Activated CD8-positive, alpha-beta memory T cell treated with anti-CD3 and anti-CD28 coated beads for 48 hours (primary cell): ENCODE measurements at places on chromosomes 5 and 9.

DNA sequence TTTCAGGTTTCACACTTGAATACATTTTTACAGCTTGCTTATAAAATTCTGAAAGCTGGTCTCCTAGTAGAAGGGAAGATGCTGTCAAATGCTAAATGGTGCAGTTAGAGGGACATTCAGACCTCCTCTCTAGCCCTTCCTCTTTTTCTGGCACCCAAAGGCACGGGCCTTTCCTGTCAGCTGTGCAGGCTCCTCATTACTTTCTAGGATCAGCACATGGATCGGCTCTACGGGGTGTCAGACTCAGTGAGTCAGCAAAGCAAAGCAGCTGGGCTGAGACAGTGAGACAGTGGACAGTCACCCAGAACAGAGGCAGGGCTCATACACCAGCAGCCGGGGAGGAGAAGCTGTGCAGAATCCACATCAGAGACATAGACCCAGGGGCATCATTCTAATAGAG, 80.0 kb upstream of the TNC start:
- DNase-seq = no peak

- no peak for DNase-seq
These were observed 456.6 kb upstream of the TLE4 start for GRCh38 chr9:79115176-79115575.

GRCh38 chr9:129027685-129028191, 393 bp downstream of the SH3GLB2 start:
- no peak for DNase-seq

DNA sequence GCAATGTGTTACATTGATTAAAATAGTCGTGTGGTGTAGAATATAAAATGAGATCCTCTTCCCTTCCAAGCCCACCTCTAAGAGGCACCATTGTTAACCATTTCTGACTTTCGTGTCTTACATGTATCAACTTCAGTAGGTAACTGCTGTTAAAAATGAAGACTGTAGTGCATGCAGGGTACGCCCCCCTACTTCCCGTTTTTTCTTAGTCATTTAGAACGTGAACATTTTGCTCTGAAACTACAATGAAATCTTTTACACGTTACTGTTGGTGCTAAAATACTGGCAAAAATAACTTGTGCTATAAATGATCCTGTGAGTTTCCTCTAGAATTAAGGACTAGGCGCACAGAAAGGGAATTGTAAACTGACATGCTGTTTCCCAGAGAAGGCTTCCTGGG, 41.5 kb downstream of the WNK2 start:
- DNase-seq = no peak

DNA sequence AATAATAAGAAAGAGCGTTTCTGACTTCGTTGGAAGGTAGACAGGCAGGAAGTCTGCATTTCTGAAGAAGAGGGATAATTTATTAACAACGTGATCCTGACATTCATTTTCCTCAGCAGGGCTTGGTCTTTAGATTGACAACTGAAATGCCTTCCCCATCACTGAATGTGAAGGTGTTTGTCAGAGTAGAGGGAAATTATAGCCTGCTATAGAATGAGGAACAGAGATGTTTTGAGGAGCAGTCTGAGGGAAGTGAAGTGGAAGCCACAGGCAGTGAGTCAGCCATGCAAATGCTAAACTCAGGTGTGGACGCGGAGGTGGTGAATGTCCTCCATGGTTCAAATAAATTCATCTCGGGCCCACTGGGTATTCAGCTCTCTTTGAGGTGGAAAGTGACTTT, 30.5 kb downstream of the C7 start:
- no peak for DNase-seq

GRCh38 chr9:134175808-134176598, 11.6 kb upstream of the RNU6ATAC start:
- DNase-seq = no peak

DNA sequence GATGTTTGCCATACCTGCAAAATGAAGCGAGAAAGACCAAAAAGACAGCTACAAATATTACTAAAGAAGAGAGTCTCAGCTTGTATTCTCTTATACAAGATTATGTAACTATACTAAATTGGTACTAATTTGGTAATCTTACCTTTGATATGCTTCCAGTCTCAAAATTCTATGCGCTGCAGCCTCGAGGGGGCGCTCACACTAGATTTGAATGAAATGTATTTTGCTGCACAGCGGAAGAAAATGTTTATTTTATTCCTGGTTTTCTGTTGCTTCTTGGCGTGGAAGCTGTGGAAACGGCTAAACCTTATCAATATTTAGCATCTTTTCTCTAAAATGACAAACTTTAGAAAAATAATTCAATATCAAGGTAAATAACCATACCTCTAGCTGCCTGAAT, 267.0 kb upstream of the NUDT12 start:
- DNase-seq = no peak
